Activated CD4-positive, alpha-beta T cell treated with anti-CD3 and anti-CD28 coated beads, Interleukin-2, amount 10 ng/mL, durations not matched to agents 7 days and 5 days (primary cell): ENCODE measurements at places on chromosomes 16 and 17. TPM values are rescaled to one million over a fixed set of nuclear protein-coding genes. Genes with fewer than 3 reads are reported as not detected.

The MT1E gene
- 100 TPM for total RNA-seq

GRCh38 chr17:1384905-1385435 is 15.1 kb downstream of the YWHAE start:
- no peak overlapping the region for H3K27ac ChIP-seq
- DNase-seq = no peak
- H3K4me3 ChIP-seq = no peak overlapping the region
- peaks cover 34% of the 10 kb centered on the region for H3K4me1 ChIP-seq
- no peaks in the 10 kb centered on the region for H3K27me3 ChIP-seq

GRCh38 chr16:78256686-78257375 is 157.4 kb downstream of the WWOX start:
- H3K27ac ChIP-seq = no peak overlapping the region
- H3K27me3 ChIP-seq = no peaks in the 10 kb centered on the region
- no peak overlapping the region for H3K4me3 ChIP-seq
- no peaks in the 10 kb centered on the region for H3K36me3 ChIP-seq
- no peaks in the 10 kb centered on the region for H3K4me1 ChIP-seq

DNA sequence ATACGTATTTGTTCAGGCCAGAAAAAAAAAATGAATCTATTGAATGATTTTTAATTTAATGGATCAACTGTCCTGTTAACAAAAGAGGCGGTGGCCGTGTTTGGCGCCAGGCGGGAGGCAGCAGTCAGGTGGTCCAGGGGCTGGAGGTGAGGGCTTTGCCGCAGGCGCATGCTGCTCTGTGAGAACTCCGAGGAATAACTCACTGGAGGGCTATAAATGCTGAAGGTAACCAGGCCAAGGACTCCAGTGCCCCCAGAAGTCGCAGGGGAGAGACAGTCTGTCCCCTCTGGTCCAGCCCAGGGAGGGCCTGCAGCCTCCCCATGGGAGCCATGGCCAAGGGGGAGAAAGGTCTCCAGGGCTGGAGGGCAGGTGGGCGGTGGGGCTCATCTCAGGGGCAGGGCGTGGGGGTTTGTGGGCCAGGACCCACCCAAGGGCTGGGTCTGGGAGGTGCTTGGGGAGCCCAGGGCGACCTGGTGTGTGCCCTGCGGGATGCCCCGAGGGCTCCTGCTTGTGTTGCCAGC is 7.1 kb upstream of the BAHCC1 start:
- peaks cover 63% of the 10 kb centered on the region for H3K27me3 ChIP-seq
- no peak for DNase-seq
- no peak overlapping the region for H3K27ac ChIP-seq
- H3K4me3 ChIP-seq = peak overlapping the region; percentile 38
- H3K36me3 ChIP-seq = no peaks in the 10 kb centered on the region
- H3K4me1 ChIP-seq = no peaks in the 10 kb centered on the region

The ASGR1 gene
- total RNA-seq = 0.29 TPM

The KCNJ12 gene
- total RNA-seq = not detected

The CCL14 gene
- not detected for total RNA-seq

DNA sequence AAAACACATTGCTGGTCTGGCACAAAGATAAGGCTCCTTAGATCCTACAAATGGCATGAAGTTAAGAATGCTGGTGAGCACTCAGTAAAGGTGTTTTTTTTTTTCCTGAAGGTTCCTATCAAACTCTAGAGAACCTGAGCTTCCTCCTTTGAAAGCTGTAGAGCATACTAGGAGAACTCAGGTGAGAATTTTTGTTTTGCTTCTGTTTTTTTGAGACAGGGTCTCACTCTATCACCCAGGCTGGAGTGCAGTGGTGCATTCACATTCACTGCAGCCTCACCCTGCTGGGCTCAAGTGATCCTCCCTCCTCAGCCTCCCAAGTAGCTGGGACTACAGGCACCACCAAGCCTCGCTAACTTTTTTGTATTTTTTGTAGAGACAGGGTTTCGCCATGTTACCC is 21.0 kb upstream of the CIITA start:
- no peak overlapping the region for H3K27ac ChIP-seq
- peaks cover 6% of the 10 kb centered on the region for H3K27me3 ChIP-seq
- no peak overlapping the region for H3K4me3 ChIP-seq
- no peaks in the 10 kb centered on the region for H3K36me3 ChIP-seq
- peaks cover 11% of the 10 kb centered on the region for H3K4me1 ChIP-seq

- H3K36me3 ChIP-seq = peaks cover 50% of the 10 kb centered on the region
- H3K27ac ChIP-seq = peak overlapping the region; percentile 99
- H3K4me3 ChIP-seq = peak overlapping the region; percentile 92
These were observed 1.0 kb upstream of the MPDU1 start for GRCh38 chr17:7582396-7583252.

DNA sequence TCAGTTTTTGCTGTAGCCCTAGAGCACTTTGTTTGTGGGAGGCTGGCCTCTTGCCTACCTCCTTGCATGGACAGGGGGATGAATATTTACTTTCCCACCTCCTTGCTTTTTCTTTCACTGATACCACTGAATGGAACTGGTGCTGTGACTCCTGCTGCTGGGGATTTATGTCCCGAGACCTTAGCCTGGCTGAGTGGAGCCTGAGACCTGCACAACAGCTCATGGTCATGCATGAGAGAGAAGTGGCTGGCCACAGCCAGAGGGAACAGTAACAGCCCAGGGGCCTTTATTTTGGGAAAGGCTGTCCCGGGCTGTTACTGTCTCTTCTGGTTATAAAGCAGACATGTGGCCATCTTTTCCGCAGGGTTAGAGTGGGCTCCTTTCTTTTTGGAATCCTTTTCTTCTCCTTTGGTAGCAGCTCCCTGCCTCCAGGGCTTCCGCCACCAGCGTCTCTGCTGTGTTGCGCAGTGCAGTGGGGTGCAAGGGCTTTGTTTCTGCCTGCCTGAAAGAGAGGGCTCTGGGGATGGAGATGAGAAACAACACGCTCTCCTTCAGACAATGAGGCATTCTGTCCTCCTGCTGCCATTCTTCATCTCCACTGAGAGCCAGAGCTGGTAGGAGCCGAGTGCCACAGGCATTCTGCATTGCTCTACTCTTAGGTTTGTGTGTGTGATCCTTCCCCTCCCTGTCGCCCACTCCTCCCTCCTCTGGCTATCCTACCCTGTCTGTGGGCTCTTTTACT is 14.5 kb downstream of the SNX11 start:
- no peaks in the 10 kb centered on the region for H3K27me3 ChIP-seq
- no peaks in the 10 kb centered on the region for H3K4me1 ChIP-seq
- peaks cover 38% of the 10 kb centered on the region for H3K36me3 ChIP-seq
